ENCODE measurements at places on chromosomes 12 and 14.
A peak's percentile ranks its signal among the peaks of the same experiment; 100 is the strongest.

DNA sequence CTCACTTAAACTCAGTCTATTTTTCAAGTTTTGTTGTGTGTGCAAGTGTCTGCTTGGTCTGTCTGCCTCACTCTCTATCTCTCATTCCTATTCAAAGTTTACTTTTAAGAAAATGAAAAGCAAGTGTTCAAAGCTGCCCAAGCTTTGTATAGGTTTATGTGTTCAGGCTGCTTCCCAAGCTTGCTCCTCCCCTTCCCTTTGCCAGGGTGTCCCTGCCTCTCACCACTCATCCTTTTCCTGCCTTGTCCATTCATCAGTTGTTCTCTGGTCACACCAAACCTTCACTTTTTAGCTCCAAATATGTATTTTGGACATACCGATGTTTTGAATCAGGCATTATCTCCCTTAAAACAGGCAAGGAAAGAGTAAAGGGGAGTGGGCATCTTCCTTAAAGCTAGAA is 41.3 kb downstream of the STK38L start:
- DNase-seq, result no peak

DNA sequence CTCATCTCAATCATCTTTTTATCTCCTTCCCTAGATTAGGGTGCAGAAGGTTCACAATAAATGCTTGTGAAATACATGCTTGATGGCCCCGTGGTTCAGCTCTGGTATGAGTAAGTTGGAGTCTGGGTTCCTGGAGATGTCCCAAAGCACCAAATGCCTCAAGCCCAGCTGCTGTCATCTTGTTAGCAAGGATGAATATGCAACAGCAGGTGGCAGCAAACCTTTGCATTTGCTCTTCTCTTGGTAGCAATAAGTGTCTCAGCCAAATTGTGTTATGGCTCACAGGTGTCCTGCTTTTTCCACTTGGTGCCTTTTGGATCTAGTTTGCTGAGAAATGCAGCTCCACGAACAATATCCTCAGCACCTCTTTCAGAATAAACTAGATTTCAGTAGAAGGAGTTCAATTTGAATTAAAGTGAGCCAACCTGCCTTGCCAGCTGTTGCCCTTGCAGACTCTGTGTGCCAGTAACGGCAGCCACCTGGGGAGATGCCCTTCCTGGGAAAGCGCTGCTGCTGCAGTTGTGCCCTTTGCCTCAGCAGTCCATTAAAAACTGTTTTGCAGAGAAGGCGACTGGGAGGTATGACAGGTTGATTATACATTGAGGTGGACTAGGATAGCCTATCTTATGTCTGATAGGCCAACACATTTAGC is 417.3 kb downstream of the SNAPC1 start:
- DNase-seq, result peak; percentile 32

DNA sequence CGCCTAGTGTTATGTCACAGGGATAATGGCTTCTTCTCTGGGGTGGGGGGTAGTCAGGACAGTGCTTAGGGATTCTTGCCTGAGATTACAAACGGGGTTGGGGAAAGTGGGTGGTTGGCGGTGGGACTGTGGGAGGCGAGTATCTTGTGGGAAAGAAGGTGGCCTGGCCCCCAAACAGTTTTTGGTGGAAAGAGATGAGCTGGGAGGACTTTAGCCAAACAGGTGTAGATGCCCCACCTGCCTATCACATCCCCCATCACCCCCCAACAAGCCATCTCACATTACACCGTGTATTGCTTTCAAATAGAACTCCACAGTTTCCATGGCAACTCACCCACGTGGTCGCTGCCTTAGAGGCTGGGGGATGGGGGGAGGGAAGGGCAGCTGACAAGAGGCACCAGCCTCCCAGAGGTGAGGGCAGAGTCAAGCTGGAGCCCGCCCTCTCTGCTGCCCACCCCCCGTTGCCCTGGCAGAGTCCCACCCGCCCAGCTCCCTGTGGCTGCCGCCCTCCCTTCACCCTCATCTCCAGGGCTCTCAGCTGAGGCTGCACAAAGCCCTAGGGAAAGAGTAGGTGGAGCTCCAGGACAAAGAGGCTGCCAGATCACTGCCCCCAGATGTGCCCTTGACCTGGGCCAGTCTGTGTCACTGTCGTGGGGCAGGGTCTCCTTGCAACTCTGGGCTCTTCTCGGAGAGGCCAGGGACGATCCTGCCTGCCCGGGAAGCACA is 98.3 kb downstream of the LRRC74A start:
- no peak for DNase-seq

DNA sequence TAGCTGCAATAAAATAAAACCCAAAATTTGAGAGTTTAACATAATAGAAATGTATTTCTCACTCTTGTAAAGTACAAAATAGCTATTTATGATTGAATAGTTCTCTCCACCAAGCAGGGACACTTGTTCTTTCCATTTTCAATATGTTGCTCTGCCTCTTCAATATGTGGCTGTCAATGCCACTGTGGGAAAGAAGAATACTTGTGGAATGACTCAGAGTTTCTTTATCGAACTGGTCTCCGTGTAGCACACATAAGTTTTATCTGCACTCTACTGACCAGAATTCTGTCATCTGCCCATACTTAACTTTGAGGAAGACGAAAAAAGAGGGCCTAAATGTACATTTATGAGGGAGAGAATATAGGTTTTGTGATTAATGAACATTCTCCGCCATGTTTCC is 256.9 kb downstream of the ATXN7L3B start:
- DNase-seq, result no peak

DNA sequence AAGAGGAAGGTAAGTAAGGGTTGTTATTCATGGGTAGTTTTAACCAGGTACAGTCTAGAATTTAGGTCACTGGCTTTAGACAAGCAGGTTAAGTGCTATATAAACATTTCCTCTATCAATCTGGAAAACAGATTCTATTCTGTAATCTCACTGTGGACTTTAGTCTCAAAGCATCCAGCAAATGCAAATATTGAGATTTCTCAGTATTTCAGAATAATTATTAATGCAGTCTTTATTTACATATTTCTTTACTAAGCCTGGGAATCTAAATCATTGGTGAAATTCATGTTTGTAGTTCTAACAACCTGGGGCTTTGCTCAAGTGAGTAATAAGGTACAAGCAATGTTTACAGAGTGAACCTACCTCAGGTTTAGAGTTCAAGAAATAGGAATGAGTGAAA is 61.9 kb downstream of the SLC41A2 start:
- no peak for DNase-seq

GRCh38 chr12:104172570-104172947 is 34.5 kb upstream of the NFYB start:
- no peak for DNase-seq

DNA sequence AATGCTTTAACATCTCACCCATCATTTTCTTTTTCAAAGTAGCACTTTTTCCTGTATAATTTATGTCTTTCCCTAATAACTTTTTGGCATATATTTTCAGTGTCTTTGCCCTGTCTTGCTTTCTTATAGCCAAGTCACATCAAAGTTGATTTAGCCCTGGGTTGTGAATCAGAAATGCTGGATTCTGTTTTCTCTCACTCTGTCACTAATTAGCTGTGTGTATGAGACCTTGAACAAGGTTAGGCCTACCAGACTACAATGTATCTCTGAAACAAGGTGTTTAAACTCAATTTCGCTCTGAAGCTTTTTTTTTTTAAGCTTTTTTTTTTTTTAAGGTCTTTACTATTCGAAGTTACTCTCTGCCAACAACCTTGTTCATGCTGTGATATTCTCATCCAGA is 25.7 kb downstream of the CNOT2 start:
- no peak for DNase-seq

DNA sequence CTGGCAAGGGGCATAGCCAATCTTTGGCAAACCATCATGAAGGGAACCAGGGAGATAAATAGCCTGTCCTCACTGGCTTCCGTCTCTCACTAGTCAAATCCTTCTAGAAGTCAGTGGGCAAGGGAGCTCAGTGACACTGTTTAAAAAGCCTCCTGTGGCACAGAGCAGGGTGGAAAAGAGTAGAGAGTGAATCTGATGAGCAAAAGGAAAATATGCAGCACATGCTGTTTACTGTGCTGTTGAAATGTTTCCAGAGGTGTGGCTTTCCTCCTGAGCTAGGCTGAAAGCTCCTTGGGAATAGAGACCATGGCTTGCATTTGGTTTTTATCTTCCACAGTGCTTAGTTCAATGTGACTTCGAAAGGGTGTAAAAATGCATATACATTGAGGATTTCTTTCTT is 7.7 kb upstream of the DYRK2 start:
- no peak for DNase-seq

GRCh38 chr14:74920281-74920680 is 2.8 kb downstream of the RPS6KL1 start:
- DNase-seq, result no peak

DNA sequence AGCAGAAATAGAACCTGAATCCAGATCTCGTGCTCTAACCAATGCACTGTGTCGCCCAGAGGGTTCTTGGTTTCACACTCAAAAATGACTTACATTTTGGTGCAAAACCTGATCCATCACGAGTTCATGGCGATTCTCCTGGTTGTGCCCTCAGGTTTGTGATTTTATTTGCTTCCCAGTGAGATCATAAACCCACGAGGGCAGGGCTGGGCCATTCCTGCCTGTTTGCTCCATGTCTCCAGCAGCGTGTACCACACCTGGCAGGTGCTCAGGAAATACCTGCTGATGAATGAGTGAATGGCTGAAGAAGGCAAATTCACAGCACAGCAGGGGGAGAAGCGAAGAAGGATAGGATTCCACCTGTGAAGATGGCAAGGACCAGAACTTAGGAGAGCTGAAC is 9.4 kb downstream of the ACACB start:
- no peak for DNase-seq

GRCh38 chr12:122893208-122894153 is 2.4 kb downstream of the VPS37B start:
- no peak for DNase-seq

DNA sequence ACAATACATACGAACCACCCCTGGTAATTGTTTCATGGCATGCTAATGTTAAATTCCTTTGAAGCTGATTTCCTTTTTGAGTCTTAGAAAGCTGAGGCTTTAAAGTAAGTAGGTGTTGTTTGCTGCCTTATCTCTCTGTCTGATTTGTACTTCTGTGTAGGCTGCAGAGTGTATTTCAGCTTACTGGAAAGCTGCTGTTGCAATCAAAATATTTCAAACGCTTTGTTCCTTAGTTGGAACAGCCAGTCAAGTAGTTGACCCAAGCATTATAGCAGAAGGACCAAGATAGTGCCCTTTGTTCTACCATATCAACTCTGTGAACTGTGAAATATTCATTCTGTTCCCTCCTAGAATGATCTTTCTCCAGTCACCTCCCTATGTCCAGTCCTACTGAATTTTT is 3.1 kb downstream of the PKP2 start:
- no peak for DNase-seq

Data from KG1 (cell line).